Amygdala (tissue), 56 donors: ENCODE measurements at places on chromosomes 2 and 18.

GRCh38 chr2:232870766-232871371, 805 bp downstream of the SNORC start:
- DNase-seq, result no peak

DNA sequence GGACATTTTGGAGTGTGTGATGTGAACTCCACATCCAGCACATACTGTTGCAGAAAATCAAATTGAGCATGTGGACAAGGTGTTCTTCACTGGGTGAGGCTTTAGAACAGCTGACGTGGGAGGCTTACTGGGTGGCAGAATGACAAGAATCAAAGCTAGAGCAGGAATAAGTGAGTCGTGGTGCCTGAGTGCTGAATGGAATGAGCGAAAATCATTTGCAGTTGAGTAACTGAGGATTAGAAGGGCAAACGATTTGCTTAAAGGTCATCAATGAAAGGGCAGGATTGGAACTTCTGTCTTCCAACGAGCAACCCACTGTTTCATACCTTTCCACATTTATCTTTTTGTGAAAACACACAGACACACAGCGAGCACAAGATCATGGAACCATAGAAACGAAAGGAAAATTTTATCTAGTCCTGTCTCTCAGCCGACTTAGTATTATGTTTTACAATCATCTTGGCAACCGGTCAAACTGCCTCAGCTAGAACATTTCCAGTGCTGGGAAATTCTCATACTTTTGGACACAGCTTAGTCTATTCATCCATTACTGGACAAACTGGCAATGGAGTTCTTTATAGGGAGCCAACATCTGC, 7.2 kb upstream of the DAW1 start:
- DNase-seq, result no peak

GRCh38 chr2:137893145-137893544, 71.1 kb upstream of the HNMT start:
- no peak for DNase-seq

DNA sequence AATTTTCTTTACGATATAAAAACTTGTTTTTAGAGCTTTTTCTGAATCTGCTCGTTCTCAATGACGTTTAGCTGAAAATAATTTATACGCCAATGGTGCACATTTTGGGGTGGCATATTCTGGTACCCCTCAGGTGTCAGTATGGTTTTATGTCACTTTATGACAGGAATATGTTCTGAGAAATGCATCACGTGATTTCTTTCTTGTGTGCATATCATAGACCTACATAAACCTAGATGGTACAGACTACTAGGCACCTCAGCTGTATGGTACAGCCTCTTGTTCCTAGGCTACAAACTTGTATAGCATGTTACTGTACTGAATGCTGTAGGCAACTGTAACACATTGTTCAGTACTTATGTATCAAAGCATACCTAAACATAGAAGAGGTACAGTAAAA, 68.2 kb downstream of the TMEM17 start:
- DNase-seq, result no peak

- no peak for DNase-seq
Observed at GRCh38 chr2:157935378-157935906, 59.3 kb upstream of the ACVR1 start.

- no peak for DNase-seq
Observed at GRCh38 chr2:28135799-28136198, 245.3 kb downstream of the BABAM2 start.

GRCh38 chr2:28695245-28695647, 56.4 kb upstream of the PPP1CB start:
- peak; percentile 24 for DNase-seq

DNA sequence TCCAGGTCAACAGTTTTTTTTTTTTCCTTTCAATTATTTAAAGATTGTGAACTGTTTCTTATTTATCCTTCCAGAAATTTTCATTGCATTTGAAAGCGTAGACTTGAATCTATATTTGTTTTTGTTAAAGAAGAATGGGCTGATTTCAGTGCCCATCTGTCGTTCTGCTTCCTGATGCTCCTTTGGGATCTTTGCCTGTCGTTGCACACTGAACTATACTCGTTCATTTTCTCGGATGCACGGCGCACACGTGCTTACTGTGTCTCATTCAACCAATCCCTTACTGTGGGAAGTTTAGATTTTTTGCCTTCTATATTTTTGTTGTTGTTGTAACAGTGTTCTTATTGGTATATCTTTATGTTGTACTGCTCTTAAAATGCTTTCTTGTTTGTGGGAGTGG, 149.7 kb downstream of the VAPA start:
- no peak for DNase-seq

DNA sequence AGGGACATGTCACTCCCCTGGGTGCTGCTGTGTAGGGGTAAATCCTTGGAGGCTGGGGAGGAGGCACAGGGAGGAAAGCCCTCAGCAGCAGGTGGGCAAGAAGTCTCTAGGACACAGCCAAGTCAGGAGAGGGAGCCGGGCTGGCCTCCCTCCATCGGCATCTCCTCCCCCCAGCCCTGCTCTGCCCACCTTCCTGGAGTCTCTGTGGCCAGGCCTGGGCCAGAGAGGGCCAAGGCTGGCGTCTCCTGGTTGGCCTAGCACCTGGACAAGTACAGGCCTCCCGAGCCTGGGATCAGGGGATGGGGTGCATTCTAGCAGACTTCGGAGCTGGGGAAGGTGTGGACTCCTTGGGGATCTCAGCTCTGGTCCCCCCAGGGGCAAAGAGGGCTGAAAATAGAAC, 1.8 kb downstream of the SPEG start:
- no peak for DNase-seq

DNA sequence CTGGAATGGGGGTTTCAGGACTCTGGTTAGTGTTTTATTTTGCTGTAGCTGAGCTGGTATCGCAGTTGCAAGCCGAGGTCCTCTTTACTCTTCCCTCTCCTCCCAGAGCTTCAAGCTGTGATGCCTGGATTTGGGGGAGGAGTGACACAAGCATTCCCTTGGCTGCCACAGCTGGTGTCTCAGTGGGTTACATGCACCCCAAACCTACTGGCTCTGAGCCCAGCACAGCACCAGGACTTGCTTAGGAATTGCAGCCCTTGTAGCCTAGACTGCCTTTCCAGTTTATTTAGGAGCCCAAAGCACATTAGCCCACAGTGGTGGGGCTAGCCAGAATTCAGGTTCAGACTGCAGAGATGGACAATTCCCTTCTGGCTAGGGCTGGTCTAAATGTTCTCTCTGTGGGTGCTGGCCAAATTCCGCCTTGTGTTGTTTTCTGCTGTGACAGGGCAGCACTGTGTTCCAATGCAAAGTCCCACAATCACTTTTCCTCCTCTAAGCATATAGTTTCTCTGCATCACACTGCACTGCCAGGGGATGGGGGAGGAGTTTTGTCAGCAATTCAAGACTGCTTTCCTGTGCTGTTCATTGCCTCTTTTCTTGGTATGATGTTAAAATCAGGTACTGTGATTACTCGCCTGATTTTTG, 122.8 kb downstream of the SLC4A10 start:
- no peak for DNase-seq

GRCh38 chr18:76445275-76445674, 49.8 kb downstream of the ZNF516 start:
- no peak for DNase-seq

DNA sequence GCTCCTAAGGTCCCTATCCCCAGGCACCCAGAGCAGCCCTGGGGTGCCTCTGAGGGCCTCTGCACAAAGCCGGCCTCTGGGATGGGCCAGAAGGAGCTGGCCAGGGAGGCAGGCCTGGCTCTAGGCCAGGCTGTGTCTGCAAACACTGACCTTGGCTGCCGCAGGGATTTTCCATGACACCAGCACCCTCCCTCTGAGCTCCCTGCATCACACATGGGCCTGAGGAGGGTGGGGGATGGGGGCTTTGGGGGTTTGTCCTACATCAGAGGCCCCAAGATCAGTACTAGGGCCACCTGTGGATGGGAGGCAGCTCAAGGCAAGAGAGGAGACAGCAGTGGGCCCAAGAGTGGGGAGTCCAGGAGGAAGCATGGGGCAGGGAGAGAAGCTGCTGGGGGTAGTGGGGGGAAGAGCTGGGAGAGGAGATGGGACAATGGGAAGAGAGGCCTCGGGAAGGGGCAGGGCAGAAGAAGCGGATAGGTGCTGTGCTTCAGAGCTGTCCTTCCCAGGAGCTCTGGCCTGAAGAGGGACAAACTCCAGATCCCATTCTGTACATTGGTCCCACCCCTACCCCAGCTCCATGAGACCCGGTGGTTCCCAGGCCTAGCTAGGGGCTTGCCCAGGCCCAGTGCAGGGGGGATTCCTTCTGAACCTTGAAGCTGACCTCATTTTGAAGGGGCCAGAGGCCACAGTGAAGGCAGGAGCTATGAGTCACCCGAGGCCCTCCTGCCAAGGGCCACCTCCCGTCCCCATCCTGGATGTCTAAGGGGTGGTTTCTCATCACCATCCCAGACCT, 28.0 kb downstream of the KCNK3 start:
- DNase-seq, result peak; percentile 25

DNA sequence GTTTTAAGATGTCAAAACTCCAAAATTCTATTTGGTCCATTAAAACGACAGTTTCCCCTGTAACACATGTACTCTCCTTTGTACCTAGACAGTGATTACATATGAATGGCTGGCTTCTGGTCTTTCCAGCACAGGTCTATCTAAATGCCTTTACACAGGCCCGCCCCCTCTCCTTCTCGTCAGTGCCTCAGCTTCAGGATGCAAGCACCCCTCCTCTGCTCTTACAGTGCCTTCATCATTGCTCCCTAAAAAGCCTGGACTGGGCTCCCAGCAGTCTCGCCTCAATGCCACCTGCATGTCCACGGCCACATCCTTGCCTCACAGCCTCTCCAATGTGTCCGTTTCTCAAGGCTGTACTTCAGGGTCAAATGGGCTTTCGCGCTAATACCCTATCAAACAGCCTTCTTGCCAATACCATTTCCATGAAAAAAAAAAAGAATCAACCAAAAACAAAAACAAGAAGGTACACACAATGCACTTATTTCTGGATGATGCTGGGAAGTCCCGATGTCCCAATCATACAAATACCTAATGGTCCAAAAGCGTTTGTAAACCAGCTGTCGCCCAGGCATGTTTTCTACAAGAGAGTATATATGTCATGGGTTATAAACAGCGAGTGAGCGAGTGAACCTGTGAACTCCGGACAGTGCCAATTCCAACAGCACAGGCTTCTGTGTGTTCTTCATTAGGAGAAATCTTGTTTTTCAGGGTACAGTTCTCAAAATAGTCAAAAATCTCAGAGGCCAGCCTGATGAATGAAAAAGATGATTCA, 77.2 kb downstream of the EIPR1 start:
- DNase-seq, result no peak

DNA sequence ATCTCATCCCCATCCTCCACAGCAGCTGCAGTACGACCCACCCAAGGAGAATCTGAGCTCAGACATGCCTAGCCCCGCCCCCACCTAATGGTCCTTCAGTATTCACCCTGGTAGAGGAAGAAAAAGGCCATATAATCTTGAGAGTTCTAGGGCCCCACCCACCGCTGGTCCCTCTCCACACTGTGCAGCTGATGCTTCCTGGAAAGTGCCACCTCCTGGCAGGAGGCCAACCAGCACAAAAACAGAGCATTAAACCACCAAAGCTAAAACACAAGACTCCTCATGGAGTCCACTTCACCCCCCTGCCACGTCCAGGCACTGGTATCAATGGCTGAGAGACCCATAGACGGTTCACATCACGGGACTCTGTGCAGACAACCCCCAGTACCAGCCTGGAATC, 40.7 kb downstream of the MC4R start:
- no peak for DNase-seq

- DNase-seq, result no peak
Observed at GRCh38 chr2:31196622-31197021, 20.7 kb downstream of the CAPN14 start.

- DNase-seq, result no peak
Observed at GRCh38 chr18:37536656-37537055, 28.9 kb downstream of the CELF4 start.

GRCh38 chr2:186570604-186571003, 19.3 kb upstream of the ITGAV start:
- no peak for DNase-seq

DNA sequence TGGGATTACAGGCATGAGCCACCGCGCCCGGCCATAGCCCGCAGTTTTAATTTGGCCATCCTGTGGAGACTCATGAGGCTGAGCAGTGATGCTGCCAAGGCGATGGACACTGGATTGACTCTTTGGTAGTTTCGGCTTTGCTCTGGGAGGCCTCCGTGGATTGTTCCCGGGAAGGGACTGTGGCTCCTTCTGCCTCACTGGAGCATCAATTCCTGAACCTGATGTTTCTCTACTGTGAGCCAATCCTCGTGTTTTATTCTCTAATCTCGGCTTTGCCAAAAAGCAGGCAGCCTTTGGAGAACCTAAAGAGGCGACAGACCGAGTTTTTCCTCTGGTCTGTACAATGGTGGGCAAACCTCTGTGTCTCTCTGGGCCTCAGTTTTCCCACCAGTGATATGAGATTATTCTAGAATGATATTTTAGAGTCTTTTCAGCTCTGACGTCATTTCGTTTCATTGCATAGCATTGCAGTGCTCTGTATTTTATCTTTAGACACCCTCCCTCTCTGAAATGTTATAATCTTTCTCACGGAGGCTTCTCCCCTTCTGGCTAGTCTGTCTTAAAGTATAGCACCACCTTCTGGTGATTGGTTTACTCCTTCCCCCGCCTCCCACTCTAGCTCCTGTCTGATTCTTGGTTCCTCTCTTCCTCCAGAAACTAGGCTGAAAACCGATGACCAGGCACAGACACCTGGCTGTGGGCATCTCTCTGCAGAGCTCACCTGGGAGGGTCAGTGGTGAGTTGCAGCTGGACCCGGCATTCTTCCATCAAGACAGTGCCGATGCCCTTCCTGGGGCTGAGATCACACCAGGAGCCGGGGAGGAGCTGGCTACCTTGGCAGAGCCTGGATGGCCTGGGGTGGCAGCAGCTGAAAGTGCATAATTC, 341.3 kb downstream of the MYCN start:
- no peak for DNase-seq

DNA sequence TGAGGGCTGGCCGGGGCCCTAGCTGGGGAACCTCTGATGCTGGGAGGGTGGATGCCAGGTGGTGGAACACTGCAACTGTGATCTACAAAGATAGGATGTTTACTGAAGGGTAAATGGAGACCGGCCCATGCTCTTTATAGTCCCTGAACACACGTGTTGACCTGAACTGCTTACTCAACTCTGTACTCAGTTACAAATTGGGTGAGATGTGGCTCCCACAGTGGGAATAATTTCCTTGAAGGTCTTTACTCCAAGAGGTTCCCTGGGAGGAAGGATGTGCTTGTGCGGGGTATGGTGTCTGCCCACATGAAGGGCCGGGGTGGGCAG, 254.1 kb downstream of the PRKCE start:
- DNase-seq, result no peak

DNA sequence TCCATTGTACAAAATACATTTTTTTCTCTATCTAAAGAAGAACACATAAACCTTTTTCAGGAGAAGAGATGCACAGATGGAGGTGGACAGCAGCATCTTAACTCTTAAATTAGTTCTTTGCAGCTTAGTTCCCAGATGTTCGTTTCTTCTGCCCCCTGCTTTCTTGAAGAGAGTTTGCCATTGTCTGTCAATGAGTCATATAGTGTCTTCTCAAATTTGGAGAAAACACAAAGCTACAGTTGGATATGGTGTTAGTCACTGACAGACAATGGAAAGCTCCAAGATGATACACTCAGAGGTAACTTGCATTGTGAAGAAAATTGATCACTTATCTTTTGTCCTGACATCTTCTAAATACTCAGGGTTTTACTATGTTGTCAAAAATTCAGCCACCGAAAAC, 48.8 kb upstream of the TMEFF2 start:
- DNase-seq, result no peak

- no peak for DNase-seq
Observed at GRCh38 chr2:7020059-7020458, 102.8 kb downstream of the RNF144A start.
